ENCODE measurements at places on chromosomes 6 and 20. TPM values are rescaled to one million over a fixed set of nuclear protein-coding genes. Genes with fewer than 3 reads are reported as not detected.

DNA sequence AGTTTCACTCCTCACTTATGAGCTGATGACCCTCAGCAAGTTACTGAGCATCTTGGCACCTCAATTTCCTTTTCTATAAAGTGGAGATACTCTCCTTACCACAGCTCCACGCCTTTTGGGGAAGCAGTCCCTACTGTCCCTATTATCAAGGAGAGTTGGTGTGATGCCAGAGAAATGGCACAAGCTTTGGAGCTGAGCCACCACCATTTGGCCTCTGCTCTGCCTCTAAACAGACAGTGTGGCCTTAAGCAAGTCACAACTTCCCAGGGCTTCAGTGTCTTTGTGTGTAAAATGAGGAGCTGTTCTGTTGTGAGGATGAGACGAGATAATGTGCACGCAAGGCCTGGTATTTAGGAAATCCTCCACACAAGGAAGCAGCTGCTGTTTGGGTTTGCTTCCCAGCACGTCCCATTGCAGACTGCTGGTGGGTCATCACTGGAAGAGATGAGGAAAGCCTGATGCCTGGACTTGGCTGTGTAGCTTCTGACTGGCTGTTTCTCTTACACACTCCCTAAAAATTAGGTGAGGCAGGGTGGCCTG is 18.5 kb downstream of the NSFL1C start:
- peak; percentile 50 for DNase-seq

GRCh38 chr6:166752097-166752496 is 125.0 kb upstream of the RPS6KA2 start:
- no peak for DNase-seq

DNA sequence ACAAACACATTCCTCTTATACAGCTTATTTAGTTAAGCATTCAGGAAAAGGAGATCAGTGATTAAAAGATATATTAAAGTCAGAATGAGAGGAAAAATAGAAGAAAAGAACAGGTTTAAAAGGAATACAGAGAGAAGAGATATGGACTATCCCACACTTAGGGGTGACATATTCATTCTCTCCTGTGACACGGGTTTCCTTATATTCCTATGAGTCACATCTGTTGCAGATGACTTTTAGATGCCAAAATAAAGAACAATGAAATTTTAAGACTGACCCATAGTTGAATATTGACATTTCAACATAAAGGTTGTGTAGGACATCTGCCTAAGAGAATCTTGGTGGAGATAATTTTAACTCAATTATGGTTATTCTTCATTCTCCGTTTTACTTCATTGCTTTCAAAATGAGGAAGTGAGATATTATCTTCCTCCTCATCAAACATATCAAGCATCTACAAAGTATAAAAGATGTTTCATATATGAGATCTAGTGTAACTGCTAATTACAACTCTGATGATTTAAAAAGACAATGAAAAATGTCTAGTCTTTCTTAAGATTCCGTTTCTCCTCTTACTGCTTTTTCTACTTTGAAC is 1336.7 kb upstream of the CITED2 start:
- DNase-seq, result no peak

- peak; percentile 63 for DNase-seq
Measured at GRCh38 chr6:160034036-160034930, 65.4 kb downstream of the IGF2R start.

DNA sequence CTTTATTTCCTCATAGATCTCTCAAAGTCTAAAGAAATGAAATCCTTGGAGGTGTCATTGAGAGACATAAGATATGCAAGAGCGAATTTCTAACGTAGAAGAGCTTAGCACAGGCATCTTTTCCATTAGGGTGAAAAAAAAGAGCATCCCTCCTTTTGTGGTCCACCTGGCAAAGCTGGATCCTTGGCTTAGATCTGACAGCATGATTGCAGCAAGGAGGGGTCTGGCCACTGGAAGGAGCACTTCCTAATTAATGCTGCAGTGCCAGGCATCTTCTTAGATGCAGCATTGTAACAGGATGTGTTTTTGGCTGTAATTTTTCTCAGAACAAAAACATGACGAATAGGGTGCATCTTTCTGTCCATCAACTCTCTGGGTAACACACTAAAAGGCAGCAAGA is 60.1 kb upstream of the TFAP2D start:
- DNase-seq, result no peak

GRCh38 chr20:40134176-40134575 is 554.9 kb downstream of the MAFB start:
- DNase-seq, result no peak

GRCh38 chr6:161276605-161277155 is 2.8 kb upstream of the AGPAT4 start:
- no peak for DNase-seq

DNA sequence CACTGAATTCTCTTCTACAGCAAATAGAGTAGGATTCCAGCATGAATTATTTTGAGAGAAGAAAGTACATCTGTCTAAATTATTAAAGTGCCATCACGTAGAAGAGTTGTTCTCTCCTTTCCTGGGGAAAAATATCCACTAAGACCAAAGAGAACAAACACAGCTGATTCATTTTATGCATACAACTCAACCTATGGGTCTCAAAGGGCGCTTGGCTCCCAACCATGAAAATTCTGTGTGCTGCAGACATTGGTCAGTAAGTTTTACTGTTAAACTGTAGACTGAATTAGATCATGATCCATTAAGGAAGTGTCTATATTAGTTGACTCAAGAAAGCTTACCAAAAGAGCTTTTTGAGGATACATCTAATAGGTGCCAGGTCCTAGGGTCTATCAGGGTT is 83.5 kb downstream of the FRK start:
- DNase-seq, result no peak

DNA sequence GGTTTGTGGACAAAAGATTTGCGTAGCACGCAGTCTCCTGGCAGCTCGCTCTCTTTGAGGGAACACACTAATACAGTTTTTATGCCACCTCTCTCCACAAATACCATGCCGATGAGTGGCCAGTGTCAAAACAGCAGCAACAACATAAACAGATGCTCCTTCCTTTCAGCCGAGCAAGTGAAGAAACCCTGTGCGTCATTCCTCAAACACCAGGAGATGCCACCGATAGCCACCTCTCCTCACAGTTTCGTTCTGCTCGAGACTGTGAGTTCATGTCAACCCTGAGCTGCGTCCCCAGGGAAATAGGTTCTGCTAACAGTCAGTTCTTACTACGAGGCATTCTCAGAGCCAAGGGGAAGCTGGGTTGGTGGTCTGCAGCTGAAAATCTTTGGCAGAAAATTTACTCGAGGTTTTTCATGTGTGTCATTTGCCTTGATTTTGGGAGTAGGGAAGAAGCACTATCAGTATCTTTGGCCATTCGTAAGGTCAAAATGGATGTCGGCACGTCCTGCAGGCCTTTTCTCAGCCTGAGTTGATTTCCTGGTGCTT is 59.9 kb downstream of the EYA2 start:
- DNase-seq, result peak; percentile 43

GRCh38 chr6:166112580-166112979 is 55.1 kb downstream of the TBXT start:
- DNase-seq, result peak; percentile 38

DNA sequence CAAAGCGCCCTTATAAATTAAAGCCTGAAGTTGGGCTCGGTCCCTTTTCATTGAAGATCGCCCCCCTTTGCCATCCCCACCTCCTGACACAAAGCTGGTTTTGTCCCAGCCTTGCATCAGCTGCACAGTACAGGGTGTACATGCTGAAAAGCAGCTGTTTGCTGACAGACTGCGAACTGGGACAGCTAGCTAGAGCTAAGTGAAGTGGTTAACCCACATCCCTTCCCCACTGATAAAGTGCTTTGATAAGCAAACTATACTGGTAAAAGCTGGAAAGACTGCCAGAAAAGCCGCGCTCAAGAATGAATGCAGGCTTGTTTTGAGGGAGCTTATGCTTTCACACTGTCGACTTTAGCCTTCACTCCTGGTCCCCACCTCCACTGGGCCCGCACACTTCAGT is 207.3 kb downstream of the GMDS start:
- DNase-seq, result peak; percentile 53

DNA sequence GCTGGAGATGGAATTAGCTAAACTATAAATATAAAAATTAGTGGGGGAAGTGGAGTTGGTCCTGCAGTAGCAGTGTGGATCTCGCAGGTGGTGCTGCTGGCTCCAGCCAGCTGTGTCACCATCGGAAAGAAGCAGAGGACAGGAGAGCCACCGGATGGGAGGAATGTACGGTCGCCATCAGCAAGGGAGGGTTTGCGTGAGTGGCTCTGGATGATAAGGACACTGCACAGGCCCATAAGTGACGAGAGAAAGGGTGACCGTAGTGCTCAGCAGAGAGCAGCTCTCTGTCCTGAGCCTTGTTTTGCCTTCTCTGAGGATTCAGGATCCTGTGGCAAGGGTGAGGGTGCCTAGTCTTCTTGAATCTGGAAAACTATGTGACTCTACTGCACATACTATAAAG is 378.7 kb downstream of the ZFAND3 start:
- DNase-seq, result no peak

DNA sequence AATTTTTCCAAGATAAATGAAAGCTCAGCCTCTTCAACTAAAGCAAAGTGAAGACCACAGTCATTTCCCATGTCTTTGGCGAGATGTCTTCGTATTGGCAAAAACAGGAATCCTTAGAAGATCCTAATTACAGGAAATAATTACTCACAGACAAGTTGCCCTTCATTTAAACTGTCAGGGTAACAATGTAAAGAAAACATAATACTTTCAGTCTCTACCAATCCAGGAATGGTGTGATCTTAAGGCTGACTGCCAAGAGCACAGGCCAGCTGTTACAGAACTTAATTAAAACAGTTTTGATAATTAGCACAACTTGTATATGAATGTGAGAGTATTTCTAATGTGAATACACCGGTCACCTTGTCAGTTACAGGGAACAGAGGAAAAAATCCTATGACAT is 292.2 kb downstream of the PACRG start:
- no peak for DNase-seq

DNA sequence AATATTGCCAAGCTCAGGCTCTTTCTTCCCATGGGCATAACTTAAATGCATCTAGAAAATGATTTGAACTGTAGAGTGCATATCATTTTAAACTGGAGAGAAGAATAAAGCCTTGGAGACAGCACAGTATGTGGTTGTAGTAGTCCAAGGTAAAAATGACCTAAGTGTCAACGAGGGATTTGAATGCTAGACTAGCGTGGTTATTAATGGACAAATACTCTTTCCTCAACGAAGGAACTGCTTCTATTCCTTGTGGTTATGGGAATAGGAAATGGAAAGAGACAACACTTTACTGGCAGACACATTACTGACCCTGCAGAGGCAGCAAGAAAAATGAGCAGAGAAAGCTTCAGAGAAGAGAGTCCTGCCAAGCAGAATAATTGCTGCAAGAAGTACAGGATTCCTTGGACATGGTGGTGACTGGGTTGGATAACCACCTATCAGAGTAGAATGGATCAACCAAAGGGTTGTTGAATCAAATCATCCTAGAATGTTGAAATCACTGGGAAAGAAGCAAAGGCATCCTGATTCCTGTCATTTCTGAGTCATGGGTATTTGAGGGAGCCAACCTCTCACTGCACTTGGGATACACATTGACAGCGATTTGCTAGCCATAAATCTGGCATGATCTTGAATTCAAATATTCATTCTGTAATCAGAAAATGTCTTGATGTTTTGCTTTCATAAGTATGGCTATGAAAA is 258.1 kb upstream of the EPHA7 start:
- no peak for DNase-seq

DNA sequence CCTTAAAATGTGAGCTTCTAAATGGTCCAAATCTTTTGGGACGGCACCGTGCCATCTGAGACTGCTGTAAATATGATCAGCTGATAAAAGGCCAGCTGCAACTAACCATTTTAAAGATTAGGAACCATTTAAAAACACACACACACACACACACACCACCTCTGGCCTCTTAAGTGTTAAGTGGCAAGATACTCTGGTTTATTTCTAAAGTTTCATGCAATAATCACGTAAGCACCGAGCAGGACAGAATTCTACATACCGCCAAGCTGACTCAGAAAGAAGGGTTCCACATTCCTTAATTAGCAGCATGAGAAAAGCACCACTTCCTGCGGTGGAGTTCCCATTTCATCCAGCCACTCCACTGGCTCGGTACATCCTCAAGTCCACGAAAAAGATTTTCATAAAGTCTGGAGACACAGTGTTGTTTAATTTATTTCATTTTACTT is 17.8 kb upstream of the ZNF217 start:
- DNase-seq, result peak; percentile 79

DNA sequence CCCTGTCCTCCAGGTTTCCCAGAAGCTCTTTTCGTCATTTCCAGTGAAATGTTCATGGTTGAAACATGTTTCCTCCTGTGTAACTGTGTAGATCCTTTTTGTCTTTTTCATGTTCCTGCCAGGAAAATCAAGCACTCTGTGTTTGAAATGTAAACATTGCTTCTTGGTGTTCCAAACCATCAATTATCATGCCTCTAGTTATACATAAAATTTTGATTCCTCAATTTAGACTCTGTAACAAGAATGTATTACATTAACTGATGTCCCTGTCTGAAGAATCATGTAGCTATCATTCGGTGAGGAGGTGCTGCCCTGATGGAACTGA is 546.3 kb upstream of the CITED2 start:
- DNase-seq, result peak; percentile 48

DNA sequence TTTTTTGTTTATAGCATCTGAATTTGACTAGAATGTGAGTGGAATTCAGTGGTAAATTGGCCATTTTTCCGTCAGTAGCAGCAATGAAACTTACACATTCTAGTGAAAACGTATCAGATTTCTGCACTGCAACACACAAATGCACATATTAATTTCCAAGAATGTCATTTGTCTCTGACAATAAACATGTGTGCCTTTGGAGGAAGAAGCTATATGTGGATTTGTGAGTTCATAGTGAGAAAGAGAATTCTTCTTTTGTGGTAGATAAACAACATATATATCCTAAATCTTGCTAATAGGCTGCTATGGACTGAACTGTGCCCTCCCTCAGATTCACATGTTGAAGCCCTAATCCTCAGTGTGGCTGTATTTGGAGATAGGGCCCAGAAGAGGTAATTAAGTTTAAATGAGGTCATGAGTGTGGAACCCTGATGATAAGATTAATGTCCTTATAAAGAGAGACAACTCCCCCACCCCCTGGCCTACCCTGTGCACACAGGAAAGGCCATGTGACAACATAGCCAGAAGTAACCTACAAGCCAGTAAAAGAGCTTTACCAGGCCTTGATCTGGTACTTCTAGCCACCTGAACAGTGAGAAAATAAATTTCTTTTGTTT is 200.2 kb upstream of the EYA4 start:
- DNase-seq, result peak; percentile 75

DNA sequence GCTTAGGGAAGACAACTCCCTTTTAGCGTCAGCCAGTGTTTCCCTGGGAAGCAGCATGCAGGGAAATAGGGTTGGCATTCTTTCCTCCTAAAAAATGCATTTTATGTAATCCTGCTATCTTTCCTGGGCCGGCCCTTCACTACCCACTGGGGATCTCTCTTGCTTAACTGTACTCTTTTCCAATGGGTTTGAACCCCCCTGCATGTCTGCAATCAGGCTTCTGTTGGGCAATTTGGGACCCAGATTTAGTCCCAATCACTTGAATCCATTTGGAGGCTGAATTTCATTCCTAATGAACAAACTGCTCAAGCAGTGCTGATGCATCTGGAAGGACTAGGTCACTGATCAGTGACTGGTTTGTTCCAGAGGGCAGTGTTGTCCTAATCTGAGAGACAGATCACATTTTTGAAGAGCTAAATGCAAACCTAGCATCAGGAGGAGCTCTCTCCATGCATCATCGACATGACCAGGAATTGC is 152.0 kb downstream of the TSHZ2 start:
- DNase-seq, result peak; percentile 12

The PCNA gene
- total RNA-seq, result 68.1 TPM

The LY6G5B gene
- total RNA-seq, result 2.6 TPM

The PDYN gene
- total RNA-seq, result not detected

The KHDC1 gene
- 3.2 TPM for total RNA-seq

The PLTP gene
- 14.0 TPM for total RNA-seq

The CCHCR1 gene
- 14.2 TPM for total RNA-seq

The SLC35B2 gene
- total RNA-seq, result 37.3 TPM

The TRDN gene
- 249 TPM for total RNA-seq
